ENCODE measurements at places on chromosomes 3 and 15.

DNA sequence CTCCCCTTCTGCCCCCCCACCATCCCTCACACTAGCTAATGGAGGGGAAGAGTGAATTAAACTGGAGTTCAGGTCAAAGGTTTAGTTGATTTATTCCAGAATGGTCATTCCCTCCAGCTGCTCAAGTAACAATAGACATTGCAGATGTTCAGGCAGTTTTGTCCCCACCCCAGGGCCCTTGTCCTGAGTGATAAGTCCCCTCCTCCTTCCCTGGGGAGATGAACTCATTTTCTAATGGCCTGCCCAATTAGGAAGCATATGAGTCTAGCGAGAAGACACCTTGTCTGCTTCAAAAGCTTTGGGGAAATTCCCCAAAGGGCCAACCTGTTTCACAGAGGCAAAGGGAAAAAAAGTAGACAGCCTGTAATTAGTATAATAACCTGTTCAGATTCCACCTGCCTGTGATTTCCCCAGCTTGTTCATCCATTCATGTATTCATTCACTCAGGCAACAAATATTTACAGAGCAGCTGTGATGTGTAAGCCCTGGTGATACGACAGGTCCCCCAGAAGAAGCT is 165.3 kb downstream of the SHQ1 start:
- no peak for DNase-seq

GRCh38 chr15:90388462-90389380 is 679 bp downstream of the IQGAP1 start:
- DNase-seq = peak; percentile 30

- no peak for DNase-seq
Measured at GRCh38 chr15:95262866-95263564, 1031.7 kb downstream of the MCTP2 start.

GRCh38 chr15:26260517-26261133 is 397.5 kb upstream of the ATP10A start:
- DNase-seq = peak; percentile 10

- DNase-seq = no peak
Measured at GRCh38 chr3:125052624-125053303, 3.0 kb downstream of the HEG1 start.

- DNase-seq = no peak
Measured at GRCh38 chr3:24614359-24614758, 119.7 kb upstream of the THRB start.

DNA sequence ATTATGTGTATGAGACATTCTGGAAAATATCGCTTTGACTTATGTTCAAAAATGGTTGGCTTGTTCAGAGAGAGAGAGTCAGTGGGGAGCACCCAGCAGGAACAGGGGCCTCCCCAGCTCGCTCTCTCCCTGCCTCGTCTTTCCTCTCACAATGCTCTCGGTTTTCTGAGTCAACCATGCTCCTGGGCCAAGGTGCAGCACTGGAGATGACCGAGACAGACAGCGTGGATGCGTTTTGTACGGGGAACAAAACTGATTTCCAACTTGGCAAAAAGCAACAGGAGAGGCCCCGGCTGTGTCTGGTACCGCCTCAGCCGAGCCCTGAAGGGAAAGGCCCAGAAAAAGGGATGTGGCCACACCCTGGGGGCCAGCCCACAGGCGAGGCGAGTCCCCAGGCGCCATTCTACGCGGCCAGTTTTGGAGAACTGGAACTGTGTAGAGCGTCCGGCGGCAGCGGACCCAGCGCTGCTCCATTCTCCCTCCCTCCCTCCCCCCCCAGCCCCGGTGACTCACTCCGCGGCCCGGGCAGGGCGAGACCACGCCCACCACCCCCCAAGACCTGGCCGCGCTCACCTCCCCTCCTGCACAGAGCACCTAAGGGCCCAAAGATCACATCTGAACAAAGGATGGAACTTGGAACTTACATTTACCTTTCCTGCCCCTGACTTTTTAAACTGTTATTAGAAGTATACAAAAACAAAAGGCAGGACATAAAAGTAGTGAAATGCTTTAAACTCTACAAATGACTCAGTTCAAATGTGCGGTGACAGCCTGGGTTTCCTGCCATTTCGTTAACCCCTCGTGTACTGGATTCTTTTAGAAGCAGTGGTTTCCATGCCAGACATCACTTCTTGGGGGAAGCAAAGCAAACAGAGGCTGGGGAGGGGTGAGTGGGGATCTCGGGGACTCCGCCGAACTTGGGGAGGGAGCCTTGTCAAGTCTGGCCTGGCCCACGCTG is 12.7 kb downstream of the ATP10A start:
- DNase-seq = no peak

DNA sequence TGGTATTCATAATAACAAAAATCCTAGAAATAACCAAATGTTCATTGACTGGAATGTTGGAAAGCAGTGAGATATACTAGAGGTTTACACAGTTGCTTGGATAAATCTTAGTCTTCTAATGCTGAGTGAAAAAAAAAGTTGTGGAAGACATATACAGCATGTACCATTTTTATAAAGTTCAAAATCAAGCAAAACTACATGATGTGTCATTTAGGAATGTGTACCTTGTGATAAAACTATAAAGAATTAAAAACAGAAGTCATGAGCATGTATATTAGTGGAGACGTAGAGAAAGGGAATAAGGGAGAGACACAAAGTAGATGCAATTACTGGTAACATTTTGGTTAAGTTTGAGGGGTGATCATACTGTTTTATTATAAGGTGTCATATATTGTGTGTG is 45.2 kb downstream of the FBXL2 start:
- no peak for DNase-seq

DNA sequence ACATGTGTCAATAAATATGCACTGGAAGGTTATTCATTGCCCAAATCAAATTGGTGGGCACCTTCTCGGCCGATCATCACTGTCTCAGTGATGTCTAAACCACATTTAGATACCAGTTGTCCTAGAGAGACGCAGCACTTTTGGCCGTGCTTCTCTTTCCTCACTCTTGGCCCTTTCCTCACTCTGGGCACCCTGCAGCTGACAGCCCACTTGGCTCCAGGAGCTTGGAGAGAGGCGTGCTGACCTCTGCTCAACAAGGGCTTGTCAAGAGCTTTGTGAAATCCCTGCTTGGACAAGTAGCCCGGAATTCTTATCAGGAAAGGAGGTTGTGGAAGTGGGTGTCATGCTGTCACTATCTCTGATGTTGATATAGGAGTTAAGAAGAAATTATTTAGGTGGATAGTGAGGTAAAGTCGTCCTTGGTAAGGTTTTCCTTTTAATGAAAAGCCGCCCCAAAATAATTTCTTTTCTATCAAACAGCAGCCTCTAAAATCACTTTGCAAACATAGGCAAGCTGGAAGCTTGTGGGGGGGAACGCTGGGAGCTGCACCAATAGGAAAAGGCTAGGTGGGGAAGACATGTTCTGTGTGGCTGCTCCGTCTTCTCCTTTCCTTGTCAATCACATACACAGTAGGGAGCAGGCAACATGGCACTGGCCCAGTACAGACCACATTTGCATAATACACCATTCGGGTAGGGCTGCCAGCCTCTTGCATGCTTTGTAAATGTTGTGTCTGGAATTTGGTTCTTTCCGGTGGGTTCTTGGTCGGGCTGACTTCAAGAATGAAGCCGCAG is 126.8 kb upstream of the UBE3A start:
- no peak for DNase-seq

DNA sequence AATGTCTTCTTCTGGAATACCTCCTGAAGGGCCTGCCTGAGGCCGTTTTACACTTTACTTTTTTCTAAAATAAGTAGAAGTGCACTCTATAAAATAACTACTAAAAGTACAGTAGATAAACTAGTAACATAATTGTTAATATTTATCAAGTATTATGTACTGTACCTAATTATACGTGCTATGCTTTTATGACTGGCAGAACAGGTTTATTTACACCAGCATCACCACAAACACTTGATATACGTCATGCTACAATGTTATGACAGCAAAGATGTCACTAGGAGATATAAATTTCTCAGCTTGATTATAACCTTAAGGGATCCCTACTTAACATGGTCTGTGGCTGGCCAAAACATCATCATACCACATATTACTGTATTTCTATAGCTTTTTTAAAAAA is 29.4 kb downstream of the DLG1 start:
- DNase-seq = no peak

Data from putamen (tissue), 1 donor.